Glomerular endothelial cell (primary cell): ENCODE measurements at places on chromosomes 6 and 20. TPM values are rescaled to one million over a fixed set of nuclear protein-coding genes. Genes with fewer than 3 reads are reported as not detected.

HEY2 gene
- 0.34 and 1.7 TPM in 2 replicates for total RNA-seq

DNA sequence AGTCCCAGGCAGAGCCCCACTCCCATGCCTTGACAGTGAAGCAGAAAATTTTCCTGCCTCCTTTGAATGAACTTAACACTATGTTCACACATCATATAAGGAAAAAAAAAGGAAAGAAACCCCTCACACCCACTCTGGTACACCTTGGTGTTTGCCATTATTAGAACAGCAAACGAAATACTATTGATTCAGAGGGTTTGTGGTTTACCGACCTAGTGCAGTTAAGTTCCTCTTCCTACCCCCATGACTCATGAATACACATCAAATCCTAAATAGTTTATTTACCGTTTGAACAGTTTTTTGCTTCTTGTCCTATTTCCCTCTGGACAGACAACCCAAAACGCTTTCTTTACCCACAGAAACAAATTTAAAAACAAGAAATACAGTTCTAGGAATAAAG lies 237.7 kb downstream of the FOXA2 start:
- no peak for DNase-seq

GRCh38 chr6:56852260-56853010 lies 102.5 kb upstream of the BEND6 start:
- DNase-seq: no peak

VGLL2 gene
- total RNA-seq: not detected in 2 replicates

DNA sequence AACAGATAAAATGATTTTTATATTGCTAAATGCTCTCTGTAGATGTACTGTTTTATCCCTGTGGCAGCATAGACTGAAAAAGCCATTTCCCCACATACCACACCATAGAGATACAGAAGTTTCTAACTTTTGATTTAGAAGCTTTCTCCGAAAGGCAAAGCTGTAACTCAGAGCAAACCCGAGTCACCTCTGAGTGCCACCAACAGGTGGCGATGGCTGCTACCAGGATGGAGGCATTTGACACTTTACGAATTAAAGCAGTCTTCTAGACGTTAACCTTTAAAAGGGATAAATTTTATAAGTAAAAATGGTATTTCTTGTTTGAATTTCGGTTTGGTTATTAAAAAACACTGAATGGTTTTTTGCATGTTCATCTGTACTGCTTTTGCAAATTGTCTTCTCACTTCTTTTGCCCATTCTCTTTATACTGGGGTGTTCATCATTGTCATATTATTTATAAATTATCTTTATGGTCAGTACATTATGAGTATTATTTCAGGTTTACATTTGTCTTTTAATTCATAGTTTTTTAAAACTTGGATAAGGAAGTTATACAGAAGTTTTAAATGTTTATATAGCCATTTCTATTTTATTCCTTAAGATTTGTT lies 201.0 kb upstream of the CEP162 start:
- DNase-seq: peak; percentile 54
